ENCODE measurements at places on chromosomes 13 and 19.

- DNase-seq: no peak
These were observed 483.3 kb downstream of the ZNF536 start for GRCh38 chr19:30855442-30855841.

- no peak for DNase-seq
These were observed 322.8 kb upstream of the EDNRB start for GRCh38 chr13:78241278-78241919.

- no peak for DNase-seq
These were observed 6.8 kb downstream of the PCDH17 start for GRCh38 chr13:57638186-57638890.

GRCh38 chr19:49690079-49690655 lies 749 bp upstream of the CPT1C start:
- no peak for DNase-seq

- DNase-seq: no peak
These were observed 15.9 kb downstream of the SUGP1 start for GRCh38 chr19:19304186-19304965.

GRCh38 chr13:108030769-108031168 lies 184.6 kb downstream of the LIG4 start:
- DNase-seq: no peak

DNA sequence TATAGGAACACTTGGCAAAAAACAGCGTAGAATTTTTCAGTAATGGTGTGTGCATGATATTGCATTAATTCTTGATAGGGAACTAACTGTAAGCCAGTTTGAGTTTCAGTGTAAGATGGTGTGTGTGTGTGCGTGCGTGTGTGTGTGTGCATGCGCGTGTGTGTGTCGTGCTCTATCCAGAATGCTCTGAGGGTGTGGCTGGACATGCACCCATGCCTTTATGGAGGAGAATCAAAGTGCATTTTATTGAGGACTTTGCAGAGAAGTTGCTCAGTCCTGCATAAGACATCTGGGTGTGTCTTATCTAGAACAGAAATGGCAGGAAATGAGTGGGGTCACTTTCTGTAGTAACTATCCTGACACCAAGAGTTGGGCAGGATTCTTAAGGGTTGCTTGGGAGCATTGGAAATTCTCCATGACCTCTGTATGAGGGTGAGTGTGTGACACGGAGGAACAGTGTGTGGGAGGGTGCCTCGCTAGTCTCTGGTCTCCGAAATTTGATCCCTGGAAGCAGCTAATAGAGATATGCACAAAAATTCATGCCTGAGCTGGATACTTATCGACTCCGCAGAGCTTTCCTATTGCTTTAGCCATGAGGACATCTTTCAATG lies 252.2 kb downstream of the TSHZ3 start:
- DNase-seq: no peak

DNA sequence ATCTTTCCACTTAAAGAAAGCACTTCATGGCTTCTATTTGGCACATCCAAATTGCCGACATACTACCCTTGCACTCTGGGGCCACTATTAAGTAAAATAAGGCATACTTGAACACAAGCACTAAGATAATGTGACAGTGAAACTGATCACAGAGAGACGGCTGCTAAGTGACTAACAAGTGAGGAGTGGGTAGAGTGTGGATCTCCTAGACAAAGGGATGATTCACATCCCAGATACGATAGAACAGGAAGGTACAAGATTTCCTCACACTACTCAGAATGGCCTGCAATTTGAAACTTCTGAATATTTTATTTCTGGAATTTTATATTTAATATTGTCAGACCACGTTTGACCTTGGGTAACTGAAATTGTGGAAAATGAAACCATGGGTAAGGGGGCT lies 1721.8 kb upstream of the SPRY2 start:
- DNase-seq: no peak

DNA sequence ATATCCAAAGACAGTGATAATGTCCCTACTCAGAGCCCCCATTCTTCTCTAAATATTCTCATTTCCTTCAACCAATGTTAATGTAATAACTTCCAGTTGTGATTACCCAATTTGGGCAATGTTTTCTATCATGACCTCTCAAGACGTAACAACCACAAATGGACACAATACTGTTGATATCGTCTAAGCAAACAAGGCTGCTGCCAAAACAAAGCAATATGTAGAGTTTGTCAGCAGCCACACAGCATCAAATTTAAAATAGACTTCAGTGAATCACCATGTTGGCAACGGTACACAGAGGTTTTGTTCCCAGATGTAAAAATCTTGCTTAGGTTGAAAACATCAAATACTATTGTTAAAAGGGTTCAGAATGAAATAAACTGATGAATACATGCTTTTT lies 205.1 kb downstream of the DACH1 start:
- no peak for DNase-seq

DNA sequence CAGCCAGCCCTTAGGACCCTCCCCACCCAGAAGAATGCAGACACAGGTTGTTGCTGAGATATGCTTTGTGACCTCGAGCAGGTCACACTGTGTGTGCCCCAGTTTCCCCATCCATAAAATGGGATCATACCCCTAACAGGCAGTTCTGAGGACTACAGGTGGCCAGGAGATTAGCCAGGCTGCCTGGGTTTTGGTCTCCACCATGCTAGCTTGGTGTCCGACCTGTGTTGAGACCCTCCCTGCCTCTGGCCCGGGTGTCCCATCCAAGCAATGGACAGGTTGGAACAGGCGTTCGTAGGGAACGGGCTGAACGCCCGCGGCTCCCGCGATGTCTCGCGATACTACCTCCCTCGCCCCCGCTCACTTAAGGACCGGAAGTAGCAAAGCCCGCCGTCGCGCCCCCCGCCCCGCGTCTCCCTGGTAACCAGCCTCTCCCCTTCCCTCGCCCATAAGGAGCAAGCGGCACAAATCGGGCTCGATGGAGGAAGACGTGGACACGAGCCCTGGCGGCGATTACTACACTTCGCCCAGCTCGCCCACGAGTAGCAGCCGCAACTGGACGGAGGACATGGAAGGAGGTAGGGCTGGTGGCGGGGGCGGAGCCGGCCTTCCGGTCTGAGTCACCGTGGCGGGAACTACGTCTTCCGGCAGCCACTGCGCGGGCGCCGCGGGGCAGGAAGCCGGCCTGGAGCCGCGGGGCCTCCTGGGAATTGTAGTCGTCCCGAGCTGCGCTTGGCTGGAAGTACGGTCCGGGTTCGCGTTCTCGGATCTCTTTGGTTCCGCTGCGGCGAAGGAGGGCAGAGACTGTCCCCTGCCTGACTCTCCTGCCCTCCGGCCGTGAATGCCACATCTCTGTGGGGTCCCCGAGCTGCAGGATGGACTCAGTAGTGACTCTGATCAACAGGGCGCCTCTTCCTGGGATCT lies 45.4 kb downstream of the SMIM24 start:
- DNase-seq: peak; percentile 89

DNA sequence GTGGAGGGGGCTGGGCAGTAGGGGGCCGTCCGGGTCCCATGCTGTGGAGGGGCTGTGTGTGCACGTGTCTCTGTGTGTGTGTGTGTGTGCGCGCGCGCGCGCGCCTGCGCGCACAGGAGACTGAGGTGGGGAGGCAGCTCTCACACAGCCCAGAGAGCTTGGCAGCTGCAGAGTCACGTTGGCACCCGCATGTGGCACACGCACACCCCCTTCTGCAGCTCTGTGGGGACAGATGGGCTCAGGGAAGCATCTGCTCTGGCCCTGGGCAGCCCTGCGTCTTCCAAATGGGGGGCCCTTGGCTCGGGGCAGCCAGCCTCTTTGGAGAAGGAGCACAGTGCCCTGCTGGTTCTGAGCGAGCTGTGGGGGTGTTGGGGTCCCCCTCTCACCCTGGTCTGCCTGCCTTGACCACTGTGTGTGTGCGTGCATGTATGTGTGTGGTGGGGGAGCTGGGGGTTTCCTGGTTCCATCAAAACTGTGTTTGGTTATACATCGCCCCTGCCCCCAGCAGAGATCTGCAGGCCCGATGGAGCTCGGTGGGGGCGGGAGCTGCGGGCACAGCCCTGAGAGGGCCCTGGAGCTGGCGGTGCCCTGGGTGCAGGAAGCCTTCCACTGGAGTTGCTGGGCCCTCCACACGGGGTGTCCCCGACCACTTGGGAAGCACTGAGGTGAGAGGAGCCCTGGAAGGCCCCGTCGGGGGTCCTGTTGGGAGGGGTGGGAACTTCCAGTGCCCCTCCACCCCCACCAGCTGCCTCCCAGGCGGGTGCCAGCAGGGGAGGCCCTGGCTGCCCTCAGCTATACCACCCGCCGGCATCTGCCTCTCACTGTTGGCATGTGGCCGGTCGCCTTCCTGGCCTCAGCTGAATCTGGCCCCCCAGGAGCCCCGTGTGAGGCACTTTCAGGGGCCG lies 67.1 kb downstream of the KDM4B start:
- no peak for DNase-seq

GRCh38 chr13:74205313-74205690 lies 71.1 kb upstream of the KLF12 start:
- DNase-seq: no peak

DNA sequence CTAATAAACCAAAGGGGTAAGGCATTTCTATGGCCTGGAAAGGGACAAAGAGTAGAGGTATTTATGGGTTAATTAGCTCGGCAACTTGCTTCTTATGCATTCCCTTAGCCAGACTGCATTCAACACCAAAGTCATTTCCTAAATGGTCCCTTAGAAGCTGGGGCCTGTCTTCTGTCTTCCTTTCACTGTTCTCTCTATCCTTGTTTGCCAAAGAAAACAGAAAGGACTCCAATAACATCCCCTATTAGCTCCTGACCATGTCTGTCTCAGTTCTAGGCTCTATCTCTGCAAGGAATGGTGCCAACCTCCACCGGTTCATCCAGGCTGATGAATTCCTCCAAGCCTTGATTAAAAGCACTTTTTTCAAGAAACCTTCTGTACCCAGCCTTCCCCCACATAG lies 123.5 kb downstream of the KCTD12 start:
- no peak for DNase-seq

DNA sequence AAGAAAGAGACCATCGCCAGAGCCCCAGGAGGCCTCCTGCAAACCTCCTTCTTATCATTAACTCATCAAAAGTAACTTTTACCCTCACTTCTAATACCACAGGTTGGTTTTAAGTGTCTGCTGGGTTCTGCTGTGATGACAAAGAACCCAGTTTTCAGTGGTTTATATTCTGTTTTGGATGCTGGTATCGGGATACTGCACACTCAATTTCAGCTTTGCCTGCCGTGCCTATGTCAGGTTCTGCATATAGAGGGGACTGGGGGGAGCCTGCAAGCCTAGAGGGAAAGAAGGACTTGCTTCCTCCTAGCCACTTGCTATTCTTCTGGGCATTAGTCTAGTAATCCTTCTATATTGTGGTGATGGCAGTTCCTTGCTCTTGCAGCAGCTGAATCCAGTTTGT lies 242.4 kb downstream of the KCNRG start:
- DNase-seq: no peak

DNA sequence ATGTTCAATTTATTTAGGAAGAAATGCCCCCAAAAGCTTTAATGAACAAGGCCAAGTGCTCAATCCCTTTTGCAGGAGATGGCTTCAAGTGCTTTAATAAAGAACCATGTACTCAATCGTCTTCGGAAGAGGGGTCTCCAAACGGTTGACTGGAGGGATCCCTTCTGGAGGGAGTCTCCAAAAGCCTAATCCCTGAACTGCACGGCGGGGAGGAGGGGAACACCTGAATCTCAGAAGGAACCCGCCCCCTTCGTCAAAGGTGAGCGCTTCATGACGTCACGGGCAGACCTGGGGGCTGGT lies 505 bp downstream of the PAF1 start:
- no peak for DNase-seq

DNA sequence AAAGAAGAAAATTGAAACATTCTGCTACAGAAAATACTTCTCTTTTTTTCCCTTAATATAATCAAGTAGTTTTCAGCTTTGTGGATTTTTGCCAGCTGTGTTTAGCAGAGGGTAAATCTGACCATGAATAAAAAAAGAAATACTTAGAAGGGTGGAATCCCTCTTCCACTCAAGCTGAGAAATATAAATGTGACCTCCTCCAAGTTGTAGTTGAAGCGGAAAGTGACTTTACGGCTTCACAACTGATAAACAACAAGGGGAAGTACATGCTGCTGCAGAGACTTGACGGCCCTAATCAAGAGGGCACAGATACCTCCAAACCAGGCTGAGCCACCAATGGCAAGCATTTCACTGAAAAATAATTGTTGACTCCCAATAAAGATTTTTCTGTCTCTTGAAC lies 785.0 kb downstream of the SLITRK5 start:
- no peak for DNase-seq

GRCh38 chr13:99813336-99814095 lies 158.1 kb downstream of the ZIC5 start:
- DNase-seq: no peak

- DNase-seq: no peak
These were observed 2.2 kb downstream of the CLEC11A start for GRCh38 chr19:50725218-50725910.

DNA sequence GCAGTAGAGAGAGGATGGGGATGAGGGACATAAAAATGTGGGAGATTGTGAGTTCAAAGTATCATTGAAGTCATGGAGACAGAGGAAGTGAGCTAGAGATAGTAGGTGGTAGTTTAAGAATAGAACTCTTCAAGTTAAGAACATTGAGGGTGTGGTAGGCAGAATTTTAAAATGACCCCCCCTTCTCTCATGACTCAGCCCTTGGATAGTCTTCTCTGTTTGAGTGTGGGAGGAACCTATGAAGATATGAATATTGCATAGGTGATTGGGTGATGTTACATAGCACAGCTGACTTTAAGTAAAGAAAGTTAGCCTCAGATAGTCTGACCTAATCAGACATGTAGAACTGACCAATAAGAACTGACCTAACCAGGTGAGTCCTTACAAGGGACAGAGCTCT lies 418.6 kb downstream of the FOXO1 start:
- DNase-seq: no peak

GRCh38 chr19:2967972-2968371 lies 9.4 kb upstream of the TLE6 start:
- no peak for DNase-seq

DNA sequence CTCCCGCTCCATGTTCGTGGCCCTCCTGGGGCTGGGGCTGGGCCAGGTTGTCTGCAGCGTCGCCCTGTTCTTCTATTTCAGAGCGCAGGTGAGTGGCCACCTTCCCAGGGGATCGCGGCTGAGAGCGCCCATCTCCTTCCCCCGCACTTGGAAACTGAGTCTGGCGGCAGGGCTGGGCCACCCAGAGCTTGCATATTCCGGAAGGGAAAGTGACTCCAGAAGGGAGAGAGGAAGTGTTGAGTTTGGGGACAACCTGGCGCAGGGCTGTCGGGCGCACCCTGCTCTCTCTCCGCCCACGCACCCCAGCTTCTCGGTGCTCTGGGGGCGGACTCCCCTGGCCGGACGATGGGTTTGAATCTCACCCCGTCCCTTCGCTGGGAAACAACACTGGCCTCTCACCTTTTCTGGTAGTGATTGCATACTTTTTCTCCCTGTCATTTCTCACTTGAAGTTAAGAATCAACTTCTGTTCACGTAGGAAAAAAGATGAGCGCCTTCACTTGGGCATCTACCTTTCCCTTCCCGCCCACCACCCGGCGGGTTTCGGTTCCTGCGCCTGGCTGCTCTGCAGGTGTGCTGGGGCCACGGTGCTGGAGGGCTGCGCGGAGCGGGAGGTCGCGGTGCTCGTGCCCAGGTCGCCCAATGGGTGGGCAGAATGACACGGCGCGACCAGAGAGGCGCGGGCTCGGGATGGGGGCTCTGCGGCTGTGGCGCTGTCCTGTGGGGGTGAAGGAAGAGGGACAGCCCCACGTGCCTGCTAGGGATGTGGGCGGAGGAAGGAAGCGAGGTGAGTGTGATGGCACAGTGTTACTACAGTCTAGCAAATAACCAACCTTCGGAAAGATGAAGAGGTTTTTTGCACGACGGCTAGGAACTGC lies 721 bp downstream of the TNFSF11 start:
- DNase-seq: peak; percentile 49

All from stimulated activated CD8-positive, alpha-beta memory T cell treated with anti-CD3 and anti-CD28 coated beads, Interleukin-15, amount 100 ng/mL, for 4 hours (primary cell).